ENCODE measurements at places on chromosomes 7 and 10. TPM values are rescaled to one million over a fixed set of nuclear protein-coding genes. Genes with fewer than 3 reads are reported as not detected.

- DNase-seq: no peak
Measured at GRCh38 chr7:117807676-117808075, 65.6 kb downstream of the CTTNBP2 start.

DNA sequence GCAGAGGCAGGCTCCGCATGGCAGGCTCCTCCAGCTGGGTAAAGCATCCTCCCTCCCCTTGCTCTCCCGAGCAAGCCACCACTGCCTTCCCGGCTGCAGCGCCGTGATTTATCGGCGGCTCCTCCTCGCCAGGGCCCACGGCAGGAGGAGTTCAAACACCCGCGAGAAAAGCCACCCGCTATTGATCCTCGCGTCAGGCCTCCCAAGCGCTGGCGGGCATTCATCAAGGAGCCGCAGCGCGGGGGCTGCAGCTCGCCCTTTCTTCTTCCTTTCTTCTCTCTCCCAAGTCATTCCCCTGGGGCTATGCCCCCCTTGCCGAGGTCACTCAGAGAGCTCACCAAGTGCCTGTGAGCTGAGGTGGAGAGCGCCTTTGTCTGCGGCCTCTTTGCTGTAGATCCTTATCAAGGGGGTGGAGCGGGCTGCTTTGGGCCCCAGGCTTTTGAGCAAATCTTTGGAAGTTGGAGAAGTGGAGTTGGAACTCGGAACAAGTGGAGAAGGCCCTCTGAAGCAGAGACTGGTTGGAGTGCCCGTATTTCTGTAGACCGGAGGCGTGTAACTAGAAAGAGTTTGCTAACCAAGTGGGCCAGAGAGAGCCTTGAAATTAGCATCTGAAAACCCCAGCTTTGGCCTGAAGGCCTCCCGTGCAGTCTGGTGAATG, 107.2 kb upstream of the PPIF start:
- no peak for DNase-seq

GRCh38 chr10:124685261-124685660, 58.9 kb downstream of the FAM53B start:
- no peak for DNase-seq

GRCh38 chr7:152986376-152986775, 226.8 kb downstream of the ACTR3B start:
- DNase-seq: no peak

GRCh38 chr7:131046246-131046645, 281.4 kb upstream of the MKLN1 start:
- DNase-seq: no peak

- DNase-seq: no peak
Measured at GRCh38 chr10:133235932-133236331, 1.7 kb upstream of the VENTX start.

- no peak for DNase-seq
Measured at GRCh38 chr7:101243646-101244374, 1.1 kb downstream of the FIS1 start.

DNA sequence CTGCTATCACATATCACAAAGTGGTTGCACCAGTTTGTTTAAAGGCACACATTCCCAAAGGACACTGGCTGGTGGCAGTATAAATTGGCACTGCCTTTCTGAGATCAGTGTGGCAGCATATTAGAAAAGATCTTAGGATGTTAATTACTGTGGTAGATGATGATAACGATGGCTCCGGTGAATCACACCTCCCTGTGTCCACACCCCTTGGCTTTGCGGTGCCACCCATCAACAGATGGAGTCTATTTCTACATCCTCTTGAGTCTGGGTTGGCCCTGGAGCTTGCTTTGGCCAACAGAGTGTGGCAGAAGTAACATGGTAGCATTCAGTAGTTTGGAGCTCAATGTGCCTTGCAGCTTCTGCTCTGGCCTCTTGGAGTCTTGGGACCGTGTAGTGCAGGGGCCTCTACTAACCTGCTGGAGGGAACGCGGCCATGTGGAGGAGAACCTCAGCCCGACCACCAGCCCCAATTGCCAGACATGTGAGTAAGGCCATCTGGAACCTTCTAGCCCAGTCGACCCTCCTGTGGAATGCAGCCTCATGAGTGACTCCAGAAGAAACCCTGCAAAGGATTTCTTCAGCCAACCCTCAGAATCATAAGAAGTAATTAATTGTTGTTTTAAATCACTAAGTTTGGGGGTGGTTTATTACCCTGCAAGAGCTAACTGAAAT, 27.2 kb upstream of the PLEKHA1 start:
- no peak for DNase-seq

DNA sequence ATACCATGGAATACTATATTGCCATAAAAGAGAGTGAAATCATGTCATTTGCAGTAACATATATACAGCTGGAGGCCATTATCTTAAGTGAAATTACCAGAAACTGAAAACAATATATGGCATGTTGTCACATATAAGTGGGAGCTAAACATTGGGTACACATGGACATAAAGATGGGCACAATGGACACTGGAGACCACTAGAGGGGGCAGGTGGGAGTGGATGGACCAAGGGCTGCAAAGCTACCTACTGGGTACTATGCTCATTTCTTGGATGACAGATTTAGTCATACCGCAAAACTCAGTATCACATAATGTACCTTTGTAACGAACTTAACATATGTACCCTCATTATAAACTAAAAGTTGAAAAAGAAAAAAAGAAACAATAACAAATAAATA, 1167.6 kb downstream of the NXPH1 start:
- no peak for DNase-seq

DNA sequence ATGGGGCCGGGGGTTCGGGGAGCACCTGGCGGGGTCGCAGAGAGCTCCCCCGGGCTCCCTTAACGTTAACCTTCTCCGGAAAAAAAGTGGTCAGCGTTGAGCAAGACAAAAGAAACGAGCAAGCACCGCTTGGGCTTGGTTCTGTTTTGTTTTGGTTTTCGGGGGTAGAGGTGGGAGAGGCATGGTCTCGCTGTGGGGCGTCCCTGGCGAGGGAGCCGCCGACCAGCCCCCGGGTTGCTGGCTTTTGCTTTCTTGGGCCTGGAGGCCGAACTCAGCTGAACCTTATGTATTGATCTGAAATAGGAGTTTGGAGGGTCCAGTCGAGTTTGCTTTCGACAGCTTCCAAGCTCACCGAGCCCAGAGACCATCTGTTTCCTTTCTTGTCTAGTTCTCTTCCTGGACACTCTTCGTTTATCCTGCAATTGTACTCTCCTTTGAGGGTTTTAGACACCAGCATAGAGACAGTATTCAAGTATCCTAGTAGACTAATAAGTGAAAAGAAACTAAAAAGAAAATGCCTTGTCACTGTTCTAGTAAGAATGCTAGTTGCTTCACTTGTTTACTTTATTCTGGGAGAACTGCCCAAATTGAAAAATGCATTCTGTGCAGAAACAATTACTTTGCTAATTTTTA, 980 bp downstream of the FHIP2A start:
- peak; percentile 26 for DNase-seq

DNA sequence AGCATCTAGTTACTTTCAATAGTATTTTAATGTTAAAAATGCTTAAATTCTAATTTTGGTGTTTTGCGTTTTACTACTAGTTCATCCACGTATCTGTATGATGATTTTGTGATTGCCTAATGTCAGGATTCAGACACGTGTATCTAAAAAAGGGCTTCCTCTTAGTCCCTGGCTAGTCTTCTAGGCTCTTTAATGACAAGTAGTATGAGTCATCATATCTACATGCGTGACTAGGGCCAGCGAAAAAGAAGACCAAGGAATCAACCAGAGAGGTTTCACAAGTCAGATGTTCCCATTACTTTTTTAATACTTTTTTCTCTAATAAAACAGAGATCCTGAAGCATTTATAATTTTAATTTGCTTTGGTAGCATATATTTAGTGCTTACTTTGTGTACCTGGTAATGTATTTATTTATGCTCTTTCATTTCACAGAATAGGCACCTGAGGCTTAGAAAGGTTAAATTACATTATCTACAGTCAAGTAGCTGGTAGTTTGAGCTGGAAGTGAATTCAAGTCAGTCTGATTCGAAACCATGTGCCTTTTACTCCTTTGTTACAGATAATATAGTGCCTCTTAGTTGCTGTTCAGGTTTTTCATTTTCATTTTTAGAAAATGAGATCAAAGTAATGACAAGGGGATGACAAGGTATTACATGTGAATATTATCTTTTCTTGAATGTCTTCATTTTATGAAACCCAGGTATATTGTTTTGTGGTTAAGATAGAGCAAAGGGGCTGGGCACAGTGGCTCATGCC, 140.3 kb downstream of the FOXP2 start:
- DNase-seq: no peak

- DNase-seq: no peak
Measured at GRCh38 chr7:1253681-1254181, 21.1 kb downstream of the UNCX start.

- no peak for DNase-seq
Measured at GRCh38 chr7:41169317-41169716, 533.6 kb downstream of the INHBA start.

- no peak for DNase-seq
Measured at GRCh38 chr7:39811161-39811614, 138.9 kb upstream of the CDK13 start.

GRCh38 chr10:60363187-60363586, 26.5 kb downstream of the ANK3 start:
- no peak for DNase-seq

GRCh38 chr7:133633055-133633454, 380.2 kb downstream of the EXOC4 start:
- DNase-seq: no peak

- DNase-seq: no peak
Measured at GRCh38 chr10:44369296-44369695, 15.6 kb downstream of the CXCL12 start.

DNA sequence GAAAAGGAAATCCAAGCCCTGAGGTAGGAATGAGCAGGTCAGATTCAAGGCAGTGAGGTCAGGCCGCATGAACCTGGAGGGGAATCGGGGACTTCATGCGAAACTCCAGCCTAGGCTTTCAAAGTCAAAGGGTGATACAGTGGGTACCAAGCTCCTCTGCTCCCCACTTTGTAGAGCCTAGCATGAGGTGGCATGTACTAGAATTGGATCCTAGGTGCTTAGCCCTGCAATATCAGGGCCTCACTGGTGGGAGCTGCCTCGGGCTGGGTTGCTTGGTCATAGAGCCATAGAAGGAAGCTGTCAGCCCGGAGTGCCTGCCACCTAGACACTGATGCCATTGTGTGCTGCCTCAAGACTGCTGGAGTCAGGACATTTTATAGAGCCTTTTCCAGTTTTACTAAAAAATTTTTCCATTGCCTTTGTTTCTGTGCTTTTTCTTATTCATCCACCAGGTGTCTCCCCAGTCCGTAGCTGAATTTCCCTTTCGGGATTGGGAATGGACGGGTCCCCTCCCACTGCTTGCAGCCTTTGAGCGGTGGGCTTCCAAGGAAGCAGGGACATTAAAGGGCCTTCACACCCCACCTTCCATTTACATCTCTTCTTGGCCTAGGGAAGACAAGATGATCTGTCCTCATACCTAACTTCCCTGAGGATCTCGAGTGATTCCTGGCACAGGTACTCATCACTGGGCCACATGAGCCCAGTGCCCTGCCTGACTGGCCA, 5.5 kb upstream of the LZTS2 start:
- DNase-seq: no peak

DNA sequence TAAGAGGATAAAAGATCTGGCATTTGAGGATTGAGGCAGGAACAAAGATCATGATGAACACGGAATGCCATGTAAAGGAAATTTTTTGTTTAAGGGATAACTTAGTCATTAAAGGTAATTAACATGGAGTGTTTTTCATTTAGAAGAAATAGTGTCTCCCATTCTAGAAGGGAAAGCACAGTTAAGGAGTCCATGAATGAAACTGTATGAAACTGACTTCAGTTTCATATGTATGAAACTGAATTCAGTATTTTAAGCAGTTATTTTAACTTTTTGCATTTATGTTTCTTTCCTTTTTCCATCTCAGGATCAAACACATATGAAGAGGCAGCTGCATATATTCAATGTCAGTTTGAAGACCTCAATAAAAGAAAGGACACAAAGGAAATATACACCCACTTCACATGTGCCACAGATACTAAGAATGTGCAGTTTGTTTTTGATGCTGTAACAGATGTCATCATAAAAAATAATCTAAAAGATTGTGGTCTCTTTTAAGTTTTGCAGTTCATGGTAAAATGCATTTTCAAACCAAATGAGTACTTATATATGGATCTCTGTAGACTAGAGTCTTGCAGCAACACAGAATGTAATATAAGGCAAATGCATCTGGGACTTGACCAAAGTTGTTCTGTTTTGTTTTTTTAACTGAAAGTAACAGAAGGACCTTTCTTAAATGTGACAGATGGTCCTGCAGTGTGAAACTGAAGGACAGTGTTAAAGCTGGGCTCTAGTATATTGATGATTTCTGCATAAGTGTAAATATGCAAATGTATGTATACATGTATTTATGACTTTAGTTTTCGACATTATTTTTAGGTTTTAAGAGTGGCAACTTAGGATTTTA, 82.6 kb downstream of the GNAI1 start:
- no peak for DNase-seq

GRCh38 chr7:33072471-33072870, 9.9 kb upstream of the NT5C3A start:
- DNase-seq: no peak

- DNase-seq: peak; percentile 25
Measured at GRCh38 chr7:128168667-128169210, 72.3 kb upstream of the LEP start.

GRCh38 chr10:32548208-32548607, 102.3 kb downstream of the CCDC7 start:
- no peak for DNase-seq

DNA sequence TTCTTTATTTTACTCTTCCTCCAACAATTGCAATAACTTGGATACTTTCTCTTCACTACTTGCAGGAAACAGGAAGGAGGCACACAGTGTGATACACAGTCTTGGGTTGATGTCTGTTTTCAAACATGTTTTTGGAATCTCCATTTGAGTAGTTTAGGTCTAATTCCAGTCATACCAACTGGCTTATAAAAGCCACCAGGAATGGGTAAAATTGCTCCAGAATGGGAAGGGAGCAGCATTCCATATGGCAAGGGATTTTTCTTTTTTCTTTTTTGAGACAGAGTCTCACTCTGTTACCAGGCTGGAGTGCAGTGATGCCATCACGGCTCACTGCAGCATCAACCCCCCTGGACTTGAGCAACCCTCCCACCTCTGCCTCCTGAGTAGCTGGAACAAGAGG, 545.1 kb upstream of the GALNT17 start:
- DNase-seq: no peak

Gene SUN3
- total RNA-seq: not detected

Gene ARHGAP19
- 36.1 TPM for total RNA-seq

Gene VIPR2
- not detected for total RNA-seq

Gene ABCA13
- total RNA-seq: 0.04 TPM

Gene CFAP70
- total RNA-seq: 0.60 TPM

Gene CDK14
- total RNA-seq: 1.6 TPM

Gene LIPF
- not detected for total RNA-seq

Gene LIPA
- total RNA-seq: 20.7 TPM

Gene IQUB
- total RNA-seq: 0.06 TPM

Gene CLEC2L
- total RNA-seq: not detected

Gene KAZALD1
- total RNA-seq: 0.25 TPM
